NCI-H2029 treated with DMSO at 0.1 percent for 48 hours (cell line): ENCODE measurements at places on chromosomes 13 and 19.

- no peak for DNase-seq
These were observed 1.2 kb downstream of the LYPD3 start for GRCh38 chr19:43464134-43464775.

GRCh38 chr19:48970139-48970766, 5.1 kb downstream of the FTL start:
- no peak for DNase-seq

- DNase-seq, result no peak
These were observed 54.4 kb upstream of the ZNF835 start for GRCh38 chr19:56725829-56726424.

- DNase-seq, result no peak
These were observed 21.1 kb upstream of the ZSCAN18 start for GRCh38 chr19:58118979-58119733.

DNA sequence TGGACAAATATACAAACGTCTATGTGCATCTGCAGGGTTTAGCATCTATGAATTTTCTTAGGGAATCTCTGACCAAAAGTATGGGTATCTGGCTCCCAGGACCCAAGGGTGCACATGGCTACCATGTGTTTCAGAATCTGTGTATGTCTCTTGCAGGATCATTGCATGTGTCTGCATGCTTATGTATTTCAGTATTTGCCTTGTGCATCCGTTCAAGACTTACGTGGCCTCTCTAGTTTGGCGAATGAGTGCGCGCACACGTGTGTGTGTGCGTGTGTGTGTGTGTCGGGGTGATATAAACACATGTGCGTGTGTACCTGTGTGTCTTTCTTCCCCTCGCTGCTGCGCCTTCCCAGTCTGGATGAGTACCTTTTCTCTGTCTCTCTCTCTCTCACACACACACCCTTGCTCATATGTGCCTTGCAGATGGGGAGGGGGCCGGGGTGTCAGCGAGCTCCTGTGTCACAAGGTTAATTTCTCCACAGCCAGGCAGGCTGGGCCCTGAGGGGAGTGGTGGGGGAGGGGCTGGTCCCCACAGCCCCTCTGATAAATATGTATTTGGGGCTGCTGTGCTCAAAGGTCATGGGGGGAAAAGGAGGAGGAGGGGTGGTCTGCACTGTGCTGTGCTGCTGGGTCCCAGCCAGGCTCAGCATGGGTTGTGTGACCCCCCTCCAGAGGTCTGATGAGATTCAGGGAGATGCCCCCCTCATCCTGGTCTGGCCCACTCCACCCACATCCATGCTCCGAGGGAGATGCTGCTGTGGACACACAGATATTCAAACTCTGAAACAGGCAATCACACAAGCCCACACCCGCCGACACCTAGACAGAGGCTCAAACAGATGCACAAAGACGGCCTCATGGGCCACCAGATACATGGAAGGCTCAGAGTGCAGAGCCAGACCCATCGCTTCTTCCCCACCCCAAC, 37.5 kb upstream of the POU2F2 start:
- no peak for DNase-seq

DNA sequence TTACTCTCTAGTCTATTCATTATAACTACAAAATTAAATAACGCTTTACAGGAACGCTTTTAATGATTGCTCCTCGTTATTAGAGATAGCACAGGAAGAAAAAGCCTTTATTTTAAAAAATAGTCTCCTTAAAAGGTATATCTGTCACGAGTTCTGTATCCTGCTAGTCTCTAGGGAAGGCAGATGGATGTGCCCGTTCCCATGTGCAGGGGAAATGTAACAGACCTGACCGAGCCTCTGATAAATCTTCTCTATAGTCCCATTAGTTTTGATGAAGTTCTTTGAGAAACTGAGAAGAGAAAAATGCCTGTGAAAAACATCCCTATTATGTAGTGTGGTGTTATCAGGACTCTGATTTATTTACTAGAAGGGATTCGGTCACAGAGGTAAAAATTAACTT, 226.4 kb downstream of the PCDH9 start:
- DNase-seq, result no peak

DNA sequence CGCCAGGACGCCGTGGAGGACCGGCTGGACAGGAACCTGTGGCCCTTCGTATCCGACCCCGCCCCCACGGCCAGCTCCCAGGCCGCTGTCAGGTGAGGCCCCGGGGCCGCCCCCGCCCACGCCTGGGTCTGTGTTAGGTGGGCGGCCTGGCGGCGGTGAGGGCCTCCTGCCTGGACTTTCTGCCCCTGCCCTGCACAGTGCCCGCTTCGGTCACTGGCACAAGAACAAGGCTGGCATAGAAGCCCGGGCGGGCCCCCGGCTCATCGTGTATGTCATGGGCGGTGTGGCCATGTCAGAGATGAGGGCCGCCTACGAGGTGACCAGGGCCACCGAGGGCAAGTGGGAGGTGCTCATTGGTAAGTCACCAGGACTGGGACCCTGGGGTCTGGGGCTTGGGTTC, 10.2 kb downstream of the STXBP2 start:
- DNase-seq, result no peak
